ENCODE measurements at places on chromosomes 7 and 10.

- no peak for DNase-seq
These were observed 41.6 kb downstream of the RBM28 start for GRCh38 chr7:128302139-128302538.

DNA sequence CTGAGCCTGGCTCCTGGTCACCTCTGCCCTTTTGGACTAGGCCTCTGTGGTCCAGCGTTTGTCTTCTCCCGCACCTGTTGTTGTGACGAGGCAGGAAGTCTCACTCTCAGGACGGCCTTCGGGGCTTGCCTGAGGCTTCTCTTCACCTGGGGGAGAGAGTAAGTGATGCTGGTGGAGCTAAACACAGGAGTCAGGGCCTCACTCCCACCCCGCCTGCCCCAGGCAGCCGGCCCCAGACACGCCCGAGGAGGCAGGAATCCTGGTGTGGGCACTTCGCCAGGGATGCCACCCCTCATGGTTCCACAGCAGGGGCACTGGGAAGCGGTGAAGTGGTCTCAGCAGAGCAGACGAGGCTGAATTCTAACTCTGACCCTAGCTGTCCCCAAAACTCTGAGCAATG, 42.4 kb downstream of the IL2RA start:
- no peak for DNase-seq

- DNase-seq = no peak
These were observed 174.8 kb upstream of the FZD1 start for GRCh38 chr7:91089382-91089963.

- no peak for DNase-seq
These were observed 22.3 kb downstream of the KLHDC10 start for GRCh38 chr7:130092598-130092997.

DNA sequence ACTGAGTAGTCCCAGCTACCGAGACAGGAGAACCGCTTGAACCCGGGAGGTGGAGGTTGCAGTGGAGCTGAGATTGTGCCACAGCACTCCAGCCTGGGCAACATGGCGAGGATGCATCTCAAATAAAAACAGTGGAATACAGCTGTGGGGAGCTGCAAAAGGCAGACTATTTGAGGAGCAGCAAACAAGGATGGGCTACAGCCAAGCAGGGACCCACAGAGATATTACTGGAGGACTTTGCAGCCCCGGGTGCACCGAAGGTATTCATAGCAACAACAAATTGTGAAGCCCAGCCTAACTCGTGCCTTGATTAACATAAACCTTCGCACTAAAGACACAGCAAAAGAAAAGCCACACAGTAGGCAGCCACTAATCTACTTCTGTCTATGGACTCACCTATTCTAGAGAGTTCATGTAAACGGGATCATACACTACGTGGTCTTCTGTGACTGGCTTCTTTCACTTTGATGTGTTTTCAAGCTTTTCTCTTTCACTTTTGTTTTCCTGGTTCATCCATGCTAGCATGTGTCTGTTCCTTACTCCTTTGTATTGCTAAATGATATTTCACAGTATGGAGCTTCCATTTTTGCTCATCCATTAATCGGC, 34.0 kb downstream of the PODXL start:
- no peak for DNase-seq

- no peak for DNase-seq
These were observed 397.5 kb upstream of the PRKCQ start for GRCh38 chr10:6977398-6978186.

DNA sequence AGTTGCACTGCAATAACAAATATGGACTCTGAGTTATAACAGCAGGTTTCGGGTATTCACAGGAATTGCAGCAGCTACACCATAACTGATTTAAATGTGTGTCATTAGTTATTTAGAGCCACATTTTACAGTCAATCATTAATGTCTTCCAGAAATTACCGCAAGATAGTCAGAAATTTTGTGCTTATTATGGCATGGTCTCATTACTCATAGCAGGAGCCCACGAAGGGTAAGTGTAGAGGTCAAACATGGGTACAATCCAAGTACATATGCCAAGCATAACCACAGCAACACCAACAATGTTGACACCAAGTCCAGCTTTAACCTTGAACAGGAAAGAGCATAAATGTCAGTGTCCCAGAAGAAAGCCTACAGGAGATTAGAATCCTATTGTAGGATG, 84.4 kb downstream of the SLC13A1 start:
- no peak for DNase-seq

DNA sequence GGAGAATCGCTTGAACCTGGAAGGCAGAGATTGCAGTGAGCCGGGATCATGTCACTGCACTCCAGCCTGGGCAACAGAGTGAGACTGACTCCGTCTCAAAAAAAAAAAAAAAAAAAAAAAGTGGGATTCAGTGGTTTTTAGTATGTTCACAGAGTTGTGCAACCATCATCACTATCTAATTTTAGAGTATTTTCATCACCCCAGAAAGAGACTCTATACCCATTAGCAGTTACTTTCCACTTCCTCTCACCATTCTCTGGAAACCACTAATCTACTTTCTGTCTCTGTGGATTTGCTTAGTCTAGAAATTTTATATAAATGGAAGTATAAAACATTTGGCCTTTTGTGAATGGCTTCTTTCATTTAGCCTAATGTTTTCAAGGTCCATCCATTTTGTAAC, 113.4 kb downstream of the ST7 start:
- no peak for DNase-seq

- no peak for DNase-seq
These were observed 743 bp upstream of the PITRM1 start for GRCh38 chr10:3173171-3173878.

GRCh38 chr7:129882531-129882930, 70.2 kb downstream of the UBE2H start:
- no peak for DNase-seq

GRCh38 chr7:25628446-25628845, 400.2 kb upstream of the NPVF start:
- DNase-seq = no peak

GRCh38 chr10:35352512-35352911, 16.2 kb downstream of the CCNY start:
- DNase-seq = no peak

DNA sequence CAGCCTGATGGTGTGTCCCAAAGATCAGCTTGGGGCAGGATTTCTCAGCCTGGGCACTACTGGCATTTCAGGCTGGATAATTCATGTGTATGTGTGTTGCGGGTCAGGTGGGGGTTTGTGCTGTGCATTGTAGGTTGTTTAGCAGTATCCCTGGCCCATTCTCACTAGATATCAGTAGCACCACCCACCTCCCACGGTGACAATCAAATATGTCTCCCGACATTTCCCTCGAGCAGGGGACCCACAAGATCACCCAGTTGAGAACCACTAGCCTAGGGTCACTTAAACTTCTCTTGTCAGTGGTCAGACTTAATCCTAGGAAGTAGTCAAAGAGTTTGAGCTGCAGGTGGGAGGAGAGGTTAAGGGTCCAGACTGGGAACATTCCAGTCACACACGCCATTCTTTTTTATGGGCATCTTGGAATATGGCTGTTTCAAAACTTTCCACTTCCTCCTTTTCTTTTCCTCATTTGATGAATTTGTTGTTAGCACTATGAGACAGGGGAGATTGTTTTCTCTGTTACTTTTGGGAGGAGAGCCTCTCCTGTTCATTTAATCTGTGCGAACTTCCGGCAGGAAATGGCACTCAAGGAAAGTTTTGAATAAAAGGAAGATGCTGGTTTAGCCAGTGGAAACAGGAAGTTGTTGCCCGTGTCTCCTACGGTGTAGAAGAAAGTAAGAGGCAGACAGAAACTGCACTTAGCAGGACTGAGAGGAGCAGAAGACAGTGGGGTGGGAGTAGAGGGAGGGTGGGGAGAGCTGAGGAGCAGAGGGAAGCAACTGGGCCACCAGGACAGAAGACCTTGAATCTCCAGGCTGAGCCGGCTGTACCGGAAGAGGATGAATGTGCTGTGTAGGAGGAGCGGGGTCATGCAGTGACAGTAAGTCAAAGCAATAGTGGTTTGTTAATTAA, 17.6 kb upstream of the EXOC6 start:
- peak; percentile 27 for DNase-seq

DNA sequence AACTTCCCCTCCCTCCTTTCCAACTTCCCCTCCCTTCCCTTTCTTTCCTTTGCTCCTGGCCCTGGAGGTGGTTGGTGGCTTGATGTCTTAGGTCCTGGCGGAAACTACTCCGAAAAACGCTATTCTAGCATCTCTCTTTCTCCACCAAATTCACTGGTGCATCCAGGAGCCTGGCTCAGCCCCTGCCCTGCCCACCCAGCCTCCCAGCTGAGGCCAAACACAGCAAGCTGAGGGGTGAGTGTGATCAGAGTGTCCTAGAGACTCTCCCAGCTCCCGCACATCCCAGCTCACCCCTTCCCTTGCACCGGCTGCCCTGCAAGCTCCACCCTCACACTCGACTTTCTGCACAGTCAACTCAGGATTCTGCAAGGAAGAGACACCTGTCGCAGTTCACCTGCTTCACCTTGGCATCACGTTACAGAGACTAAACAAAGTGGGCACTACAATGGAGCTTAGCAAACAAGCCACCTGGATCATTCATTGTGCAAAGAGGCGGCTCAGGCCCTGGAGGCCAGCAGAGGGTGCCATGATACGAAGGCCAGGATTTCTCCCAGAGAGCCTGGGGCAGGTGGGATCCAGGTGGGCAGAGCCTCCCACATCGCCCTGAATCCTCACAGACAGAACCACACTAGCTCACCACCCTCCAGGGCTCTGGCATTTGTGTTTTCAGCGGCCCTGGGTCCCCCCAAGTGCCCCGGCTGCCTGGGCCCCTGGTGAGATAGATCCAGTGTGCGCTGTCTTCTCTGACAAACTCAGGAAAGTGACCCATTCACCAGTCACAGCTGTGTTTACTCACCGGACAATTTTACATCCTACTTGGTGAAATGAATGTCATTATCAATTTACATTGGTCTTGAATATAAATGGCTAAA, 169.6 kb downstream of the TCERG1L start:
- DNase-seq = no peak

GRCh38 chr10:58360412-58361004, 24.7 kb upstream of the TFAM start:
- DNase-seq = no peak

DNA sequence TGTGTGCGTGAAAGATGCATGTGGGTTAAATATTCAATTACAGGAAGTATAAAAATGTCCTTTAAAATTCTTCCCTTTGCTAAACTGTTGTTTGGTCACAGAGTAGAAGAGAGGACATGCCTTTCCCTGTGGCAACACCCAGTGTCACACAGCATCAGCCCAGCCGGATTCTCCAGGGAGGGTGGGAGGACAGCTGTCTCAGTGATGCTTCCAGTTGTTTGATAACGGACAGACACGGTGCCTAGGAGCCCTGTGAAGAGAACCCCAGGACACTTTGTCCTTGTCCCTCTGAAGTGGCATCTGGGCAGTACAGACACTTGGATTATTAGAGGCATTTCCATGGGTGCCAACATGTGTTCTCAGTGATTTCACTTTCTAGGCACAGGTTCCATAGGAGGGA, 306.6 kb upstream of the LRGUK start:
- DNase-seq = no peak

- DNase-seq = no peak
These were observed 814.6 kb upstream of the AUTS2 start for GRCh38 chr7:68783684-68784083.

DNA sequence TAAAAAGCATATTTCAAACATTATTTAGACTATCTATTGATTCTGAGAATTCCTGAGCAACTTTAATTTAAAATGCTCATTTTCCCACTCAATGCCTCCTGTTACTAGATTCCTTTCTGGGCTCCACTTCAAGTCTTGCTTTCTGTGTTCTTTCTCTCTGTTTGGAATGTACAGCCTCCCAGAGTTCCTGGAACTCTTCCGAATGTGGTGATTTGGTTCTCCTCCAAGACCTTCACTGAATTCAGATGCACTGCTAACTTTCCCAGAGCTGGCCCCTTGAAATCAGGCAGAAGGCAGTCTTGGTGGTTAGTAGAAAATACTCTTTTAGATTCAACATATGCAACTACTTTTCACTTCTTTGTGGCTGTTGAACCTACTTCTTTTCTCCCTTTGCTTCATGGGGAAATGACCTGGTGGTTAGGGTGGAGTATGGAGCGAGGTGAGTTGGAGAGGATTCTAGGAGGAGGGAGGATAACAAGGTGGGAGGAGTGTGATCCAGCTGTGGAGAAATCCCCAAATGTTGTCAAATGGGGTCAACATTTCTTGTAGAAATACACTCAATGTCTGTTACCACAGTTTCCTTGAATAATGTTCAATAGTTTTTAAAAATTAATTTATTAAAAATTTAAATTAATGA, 27.9 kb upstream of the CCDC7 start:
- DNase-seq = no peak

- no peak for DNase-seq
These were observed 126.4 kb upstream of the GHITM start for GRCh38 chr10:84012831-84013458.

DNA sequence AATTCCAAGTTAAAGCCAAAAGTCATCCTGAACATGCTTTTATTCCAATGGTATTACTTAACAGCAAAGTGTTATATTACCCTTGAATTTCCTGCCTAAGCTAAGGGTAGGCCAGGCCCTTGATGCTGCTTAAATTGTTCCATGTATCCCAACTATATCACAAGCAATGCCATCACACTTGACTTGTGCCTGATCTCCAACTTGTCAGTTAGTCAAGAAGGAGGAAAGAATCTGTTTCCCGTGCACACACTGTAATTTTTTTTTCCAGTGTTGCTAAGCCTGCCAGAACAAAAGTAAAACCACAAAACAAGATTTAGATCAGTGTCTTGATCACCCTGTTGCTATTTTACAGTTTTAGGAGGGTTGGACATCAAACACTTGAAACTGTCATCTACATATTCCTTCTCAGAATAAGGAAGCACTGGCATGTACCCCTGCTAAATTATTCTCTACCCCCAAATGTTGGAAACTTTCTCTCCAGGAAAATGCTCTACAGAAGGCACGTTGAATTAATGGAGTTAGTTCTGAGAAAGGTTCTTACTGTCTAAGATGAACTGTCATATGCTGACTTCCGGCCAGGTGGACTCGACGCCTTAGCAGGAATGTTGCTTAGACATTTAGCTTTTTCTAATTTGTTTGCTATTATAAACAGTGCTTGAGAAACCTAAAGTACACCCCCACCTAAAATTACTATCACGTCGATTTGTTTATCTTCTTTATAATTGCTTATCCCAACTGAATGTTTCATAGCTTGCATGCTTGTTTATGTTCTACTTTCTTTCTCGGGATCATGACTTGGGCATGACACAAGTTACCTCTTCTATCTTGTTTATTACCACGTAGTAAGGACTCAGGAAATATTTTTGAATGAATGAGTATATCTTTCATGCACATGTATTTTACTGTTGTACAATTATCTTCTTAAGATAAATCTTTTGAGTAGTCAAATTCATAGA, 105.5 kb upstream of the ZNF438 start:
- DNase-seq = no peak

GRCh38 chr10:15419279-15419874, 48.3 kb upstream of the FAM171A1 start:
- peak; percentile 21 for DNase-seq

GRCh38 chr7:131355917-131356777, 28.5 kb downstream of the MKLN1 start:
- DNase-seq = no peak

DNA sequence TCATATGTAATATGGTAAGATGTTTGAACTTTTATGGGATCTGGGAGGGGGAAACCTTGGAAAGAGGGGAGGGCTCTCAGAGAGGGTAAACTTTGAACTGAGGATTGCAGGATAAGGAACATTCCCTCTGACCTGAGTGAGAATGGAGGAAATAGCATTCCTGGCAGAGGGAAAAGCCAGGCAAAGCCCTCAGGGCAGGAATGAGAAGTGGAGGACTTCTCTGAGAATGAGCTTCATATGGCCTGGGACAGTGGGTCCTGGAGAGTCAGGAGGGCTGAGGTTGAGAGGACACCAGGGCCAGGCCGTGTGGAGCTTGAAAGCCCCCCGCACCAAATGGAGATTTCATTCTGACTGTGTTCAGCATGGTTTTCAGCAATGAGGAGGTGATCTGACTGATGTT, 34.2 kb downstream of the NPVF start:
- no peak for DNase-seq
